ENCODE measurements at places on chromosomes 2 and 18.

GRCh38 chr2:66585587-66585986 is 150.7 kb downstream of the MEIS1 start:
- DNase-seq = no peak

GRCh38 chr2:20433249-20433648 is 13.6 kb upstream of the RHOB start:
- DNase-seq = no peak

- no peak for DNase-seq
These were observed 60.3 kb upstream of the RPL31 start for GRCh38 chr2:100941646-100942240.

DNA sequence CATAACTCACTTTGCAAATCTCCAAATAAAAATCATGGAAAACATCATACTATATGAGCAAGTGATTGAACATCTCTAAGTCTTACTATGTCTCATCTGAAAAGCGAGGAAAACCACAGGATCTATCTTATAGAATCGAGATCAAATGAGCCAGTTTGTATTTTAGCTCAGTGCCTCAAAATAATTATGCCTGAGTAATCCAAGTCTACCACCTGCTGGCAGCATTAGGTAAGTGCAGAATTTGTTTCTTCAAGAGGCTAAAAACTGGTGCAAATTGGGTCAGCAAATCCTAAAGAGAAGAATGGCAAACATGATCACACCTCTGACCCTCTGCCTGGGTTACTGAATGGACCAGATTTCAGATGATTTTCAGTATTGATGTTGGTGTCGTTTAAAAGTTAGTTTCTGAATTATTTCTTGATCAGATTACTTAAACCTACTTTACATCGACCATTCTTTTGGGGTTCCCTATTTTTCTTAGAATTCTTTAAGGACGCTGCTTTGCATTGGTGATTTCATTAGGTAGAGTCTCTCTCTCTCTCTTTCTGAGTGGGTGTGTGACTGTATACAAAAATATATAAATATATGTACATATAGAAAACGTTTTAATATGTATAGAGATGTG is 12.7 kb upstream of the FHOD3 start:
- no peak for DNase-seq

DNA sequence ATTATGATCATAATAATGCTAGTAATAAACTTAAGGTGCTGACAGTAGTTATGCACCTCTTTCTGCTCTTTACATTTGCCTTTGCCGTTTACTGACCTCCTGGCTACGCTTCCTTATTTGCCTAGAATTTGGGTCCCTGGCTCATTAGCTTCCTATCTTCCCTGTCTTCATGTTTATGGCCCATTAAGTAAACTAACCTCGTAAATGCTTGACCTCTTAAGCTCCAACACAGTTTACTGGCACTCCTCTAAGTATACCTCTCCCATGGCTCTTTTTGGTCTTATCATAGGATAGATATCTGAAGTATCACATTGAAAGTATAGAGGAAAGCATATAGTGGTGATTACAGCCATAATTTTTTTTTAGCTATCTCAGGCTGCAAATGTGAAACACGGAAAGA is 657.3 kb upstream of the SLC39A10 start:
- DNase-seq = no peak

DNA sequence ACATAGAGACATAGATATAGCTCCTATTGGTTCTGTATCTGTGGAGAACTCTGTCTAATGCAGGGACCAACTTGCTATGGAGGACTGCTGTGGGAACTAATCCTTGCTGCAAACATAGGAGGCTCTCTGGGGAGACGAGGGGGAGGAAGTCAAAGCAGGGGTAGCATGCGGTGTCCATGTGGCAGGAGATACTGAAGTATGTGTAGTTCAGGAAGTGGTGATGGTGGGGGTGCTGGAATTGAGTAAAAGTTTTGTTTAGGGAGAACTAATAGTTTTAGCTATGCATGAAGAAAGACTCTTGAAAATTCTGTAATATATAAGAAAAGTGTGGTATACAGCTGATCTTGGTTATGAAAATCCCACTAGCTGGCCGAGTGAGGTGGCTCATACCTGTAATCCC is 62.0 kb downstream of the ANKRD44 start:
- DNase-seq = no peak

DNA sequence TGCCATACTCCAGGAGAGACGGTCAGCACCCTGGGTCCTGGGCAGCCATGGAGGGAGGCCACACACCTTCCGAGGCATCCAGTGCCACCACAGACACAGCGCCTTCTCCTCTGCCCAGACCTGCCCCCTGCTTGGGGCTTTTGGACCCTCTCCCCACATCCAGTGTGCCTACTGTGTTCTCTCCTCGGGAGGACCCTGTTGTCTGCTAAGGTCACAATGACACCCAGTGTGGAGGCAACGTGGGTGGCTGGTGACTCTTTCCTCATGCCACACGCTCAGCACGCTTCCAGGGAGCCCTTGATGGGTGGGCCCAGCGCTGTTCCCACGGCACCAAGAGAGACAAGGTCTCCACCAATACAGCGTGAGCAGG is 251.9 kb downstream of the EIPR1 start:
- DNase-seq = no peak

DNA sequence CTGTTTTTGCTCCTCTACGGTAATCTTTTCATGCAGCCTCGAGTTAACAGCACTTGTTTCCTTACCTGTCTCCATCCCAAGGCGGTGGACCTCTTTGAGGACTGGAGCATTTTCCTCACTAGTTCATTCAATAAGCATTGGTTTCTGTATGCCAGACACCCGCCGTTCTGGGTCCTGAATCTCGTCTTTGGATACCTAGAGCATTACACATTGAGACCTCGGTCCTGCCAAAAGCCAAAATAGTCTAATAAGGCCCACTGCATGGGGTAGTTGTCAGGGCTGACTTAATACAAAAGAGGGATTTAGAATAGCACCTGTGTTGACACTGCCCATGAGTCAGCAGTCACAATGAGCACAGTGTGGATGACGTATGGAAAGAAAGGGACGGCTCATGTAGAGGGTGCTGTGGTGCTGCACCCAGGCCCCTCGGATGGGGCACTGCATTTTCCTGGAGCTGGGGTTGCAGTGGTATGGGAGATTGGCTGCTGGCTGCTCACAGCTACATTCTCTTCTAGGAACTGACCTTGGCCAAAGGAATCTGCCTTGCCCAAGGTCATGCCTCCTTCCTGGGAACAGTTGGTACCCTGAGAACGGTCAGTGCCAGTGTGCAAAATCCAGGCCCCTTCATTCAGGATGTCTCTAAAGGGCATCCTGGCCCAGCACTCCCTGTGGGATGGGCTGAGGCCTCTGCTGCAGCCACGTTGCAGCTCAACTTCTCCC is 126.9 kb upstream of the NCK2 start:
- DNase-seq = no peak

DNA sequence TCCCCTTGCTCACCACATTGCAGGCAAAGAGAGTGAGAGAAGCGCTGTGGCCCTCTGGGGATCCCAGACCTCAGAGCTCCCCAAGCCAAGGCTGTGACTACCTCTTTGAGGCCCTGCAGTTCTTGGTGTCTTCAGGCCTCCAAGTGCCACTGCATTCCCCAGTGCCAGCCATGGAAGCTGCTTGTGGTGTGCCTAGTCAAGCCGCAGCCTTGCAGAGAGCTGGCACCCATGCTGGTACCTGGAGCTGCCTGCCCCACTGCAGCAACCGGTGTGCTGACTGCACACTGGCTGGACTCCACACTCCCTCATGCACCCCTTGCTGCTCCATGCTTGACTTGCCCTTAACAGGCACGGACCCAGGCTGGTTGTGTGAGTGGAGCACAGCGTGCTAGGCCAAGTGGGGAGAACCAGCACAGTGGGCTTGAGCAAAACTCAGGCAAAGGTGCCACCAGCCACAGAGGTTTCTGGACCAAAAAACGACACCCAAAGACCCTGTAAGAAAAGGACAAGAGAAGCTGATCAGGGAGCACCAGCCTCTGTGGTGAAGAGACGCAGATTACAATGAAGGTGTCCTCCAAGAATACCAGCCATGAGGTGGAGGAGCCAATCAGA is 113.5 kb upstream of the TMEM18 start:
- DNase-seq = no peak

DNA sequence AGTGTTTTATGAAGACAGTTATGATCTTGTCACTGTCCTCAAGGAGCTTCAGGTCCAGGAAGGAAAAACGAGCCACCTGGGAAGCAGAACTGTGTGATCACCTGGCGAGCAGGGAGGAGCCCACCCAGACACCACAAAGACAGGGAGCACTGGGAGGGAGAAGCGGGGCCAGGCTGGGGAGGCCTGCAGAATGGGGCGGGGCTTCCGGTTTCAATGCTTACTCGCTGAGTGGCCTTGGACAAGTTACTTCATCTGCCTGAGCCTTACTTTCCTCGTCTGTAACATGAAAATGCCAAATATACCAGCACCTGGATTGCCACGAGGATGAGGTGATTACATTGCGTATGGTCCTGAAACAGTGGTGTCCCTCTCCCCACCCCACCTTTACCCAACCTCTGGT is 227.5 kb downstream of the ANKRD30B start:
- no peak for DNase-seq

DNA sequence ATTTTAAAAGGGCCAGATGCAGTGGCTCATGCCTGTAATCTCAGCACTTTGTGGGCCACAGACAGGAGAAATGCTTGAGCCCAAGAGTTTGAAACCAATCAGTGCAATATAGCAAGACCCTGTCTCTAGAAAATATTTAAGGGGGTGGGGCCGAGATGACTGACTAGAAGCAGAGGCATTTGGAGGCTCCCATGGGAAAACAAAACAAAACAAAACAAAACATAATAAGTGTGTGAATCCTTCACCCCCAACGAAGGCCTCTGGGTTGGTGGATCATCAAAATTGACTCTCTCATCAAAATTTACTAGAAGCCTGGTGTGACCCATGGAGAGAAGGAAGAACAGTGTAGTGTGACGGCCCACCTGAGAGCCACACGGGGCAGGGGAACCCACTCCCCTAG is 560.9 kb downstream of the LRP1B start:
- no peak for DNase-seq

DNA sequence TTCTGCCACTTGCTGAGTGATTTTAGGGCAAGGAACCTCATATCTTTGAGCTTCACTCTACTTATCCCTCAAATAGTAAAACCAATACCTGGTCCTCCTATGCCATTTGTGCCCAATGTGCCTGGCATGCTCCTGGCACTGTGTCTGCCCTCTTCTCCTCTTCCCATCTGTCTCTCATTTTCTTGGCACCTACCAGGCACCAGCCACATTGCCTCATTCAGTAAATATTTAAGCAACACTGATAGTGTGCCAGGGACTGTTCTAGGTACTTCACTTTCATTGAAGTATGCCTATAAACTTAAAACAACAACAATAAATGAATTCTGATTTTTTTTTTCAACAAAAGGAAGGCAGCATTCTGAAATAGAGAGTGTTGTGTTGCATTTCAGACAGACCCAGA is 15.1 kb upstream of the BOD1L2 start:
- no peak for DNase-seq

DNA sequence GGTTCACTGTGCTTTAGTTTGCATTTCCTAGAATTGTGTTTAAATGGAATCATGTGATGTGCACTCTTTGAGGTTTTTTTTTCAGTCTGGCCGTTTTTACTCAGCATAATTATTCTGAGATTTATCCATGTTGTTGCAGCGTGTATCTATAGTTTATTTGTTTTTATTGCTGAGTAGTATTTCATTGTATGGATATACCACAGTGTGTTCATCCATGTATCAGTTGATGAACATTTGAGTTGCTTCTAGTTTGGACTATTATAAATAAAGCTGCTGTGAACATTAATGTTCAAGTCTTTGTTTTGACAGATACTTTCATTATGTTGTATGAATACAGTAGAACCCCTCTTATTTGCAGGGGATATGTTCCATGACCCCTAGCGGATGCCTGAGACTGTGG is 39.1 kb downstream of the TRAF3IP1 start:
- DNase-seq = no peak

GRCh38 chr18:44826418-44827259 is 146.0 kb downstream of the SETBP1 start:
- DNase-seq = no peak

GRCh38 chr18:36613069-36613468 is 215.7 kb downstream of the TPGS2 start:
- no peak for DNase-seq

- DNase-seq = no peak
These were observed 181.1 kb upstream of the RGPD4 start for GRCh38 chr2:107645586-107645985.

GRCh38 chr2:35864141-35864540 is 491.4 kb upstream of the CRIM1 start:
- no peak for DNase-seq

DNA sequence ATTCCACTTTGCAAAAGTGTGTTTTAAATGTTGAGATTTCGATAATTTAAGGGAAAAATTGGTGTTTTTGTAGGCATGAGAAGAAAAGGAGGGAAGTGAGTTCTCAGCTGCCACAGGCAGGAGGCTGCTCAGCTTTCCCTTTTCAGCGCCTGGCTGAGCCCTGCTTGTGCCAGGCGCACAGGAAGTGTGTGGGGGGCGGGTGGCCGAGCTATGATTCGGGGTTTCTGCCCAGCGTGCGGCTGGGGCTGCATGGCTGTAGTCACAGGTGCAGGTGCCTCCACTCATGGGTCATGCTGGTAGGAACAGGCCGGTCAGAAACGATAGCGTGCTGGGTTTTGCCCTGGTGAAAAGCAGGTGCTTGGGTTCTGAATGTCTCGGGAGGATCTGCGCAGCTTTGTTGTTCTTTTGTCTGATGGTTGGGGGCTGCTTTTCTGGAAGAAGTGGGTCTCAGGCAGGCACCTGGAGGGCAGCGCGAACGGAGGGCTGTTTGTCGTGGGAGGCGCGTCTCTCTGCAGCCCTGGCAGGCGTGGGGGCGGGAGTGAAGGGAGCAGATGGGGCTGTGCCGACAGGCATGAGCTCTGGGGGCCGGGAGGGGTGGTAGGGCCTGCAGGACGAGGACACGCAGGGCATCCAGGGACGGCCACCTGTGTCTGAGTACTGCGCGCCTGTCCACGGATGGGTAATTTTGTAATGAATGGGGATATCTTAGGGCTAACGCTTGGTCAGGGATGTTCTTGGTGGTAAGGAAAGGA is 2.1 kb downstream of the KCNG2 start:
- DNase-seq = no peak

DNA sequence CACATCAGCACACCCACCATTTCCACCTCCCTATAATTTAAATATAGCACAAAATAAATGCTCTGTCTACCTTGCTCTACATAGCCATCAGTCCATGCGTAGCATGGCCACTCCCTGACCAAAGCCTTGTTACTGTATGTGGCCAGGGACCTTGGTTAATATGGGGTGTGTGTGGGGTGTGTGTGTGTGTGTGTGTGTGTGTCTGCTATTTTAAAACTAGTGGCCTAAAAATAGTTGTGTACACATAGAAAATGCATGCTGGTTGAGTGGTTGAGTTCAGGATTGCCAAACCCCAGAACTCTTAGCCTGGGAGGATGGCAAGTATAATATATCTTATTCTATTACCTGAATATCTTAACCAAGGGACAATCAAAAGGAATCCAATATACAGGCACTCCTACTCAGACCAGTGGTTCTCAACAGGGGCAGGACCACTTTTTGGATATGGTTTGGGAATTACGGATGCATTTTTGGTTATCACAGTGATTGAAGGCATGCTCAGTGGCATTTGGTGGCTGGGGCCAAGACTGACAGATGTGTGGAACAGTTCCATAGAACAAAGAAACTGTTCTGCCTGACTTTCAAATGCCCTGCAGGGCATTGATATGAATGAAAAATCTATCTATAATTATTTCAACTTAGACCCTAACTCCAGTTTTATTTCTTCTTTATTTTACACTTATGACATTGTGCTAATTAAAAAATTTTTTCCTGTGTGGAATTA is 72.3 kb upstream of the PSME4 start:
- no peak for DNase-seq
